T-helper 17 cell (primary cell): ENCODE measurements at places on chromosomes 1 and 21. TPM values are rescaled to one million over a fixed set of nuclear protein-coding genes. Genes with fewer than 3 reads are reported as not detected.

The TGFBR3 gene
- 27.6 TPM for total RNA-seq

The IL19 gene
- total RNA-seq, result not detected

The KCNA10 gene
- not detected for total RNA-seq

The DMRTA2 gene
- total RNA-seq, result not detected

The USP24 gene
- 82.9 TPM for total RNA-seq

The LEMD1 gene
- total RNA-seq, result not detected

The SH2D5 gene
- not detected for total RNA-seq

The IGSF9 gene
- not detected for total RNA-seq

The DCDC2B gene
- not detected for total RNA-seq

The LAPTM5 gene
- 601 TPM for total RNA-seq

The VASH2 gene
- total RNA-seq, result 0.55 TPM

The EPHX1 gene
- total RNA-seq, result 1.3 TPM

The CD1E gene
- not detected for total RNA-seq

The PCBP3 gene
- total RNA-seq, result 0.91 TPM

The YARS1 gene
- total RNA-seq, result 88.1 TPM

The HENMT1 gene
- 10.3 TPM for total RNA-seq

The CHODL gene
- not detected for total RNA-seq

The LIN28A gene
- not detected for total RNA-seq

The MX2 gene
- 86.4 TPM for total RNA-seq

The REN gene
- not detected for total RNA-seq

The TMPRSS15 gene
- total RNA-seq, result not detected

The FCRL6 gene
- 0.27 TPM for total RNA-seq

The CA6 gene
- total RNA-seq, result not detected

The RAB25 gene
- total RNA-seq, result 1.8 TPM

The OR6N1 gene
- total RNA-seq, result not detected

The LRRC71 gene
- not detected for total RNA-seq

The TLCD4 gene
- total RNA-seq, result 0.25 TPM

The RAB7B gene
- 0.18 TPM for total RNA-seq

The TBX19 gene
- 2.7 TPM for total RNA-seq

The ZMYM4 gene
- total RNA-seq, result 37.3 TPM

The MTARC1 gene
- 0.75 TPM for total RNA-seq

The SLC1A7 gene
- not detected for total RNA-seq

The PROX1 gene
- not detected for total RNA-seq

The OR14K1 gene
- not detected for total RNA-seq

The PTPRC gene
- total RNA-seq, result 697 TPM

The KCNJ15 gene
- total RNA-seq, result not detected

The OLFML3 gene
- 1.2 TPM for total RNA-seq

The FAM163A gene
- not detected for total RNA-seq

The C1QB gene
- not detected for total RNA-seq

The SPRR2A gene
- not detected for total RNA-seq

The HPCAL4 gene
- total RNA-seq, result 23.4 TPM

The KCNQ4 gene
- 0.86 TPM for total RNA-seq

The TSPAN1 gene
- not detected for total RNA-seq

The NTPCR gene
- 15.1 TPM for total RNA-seq

The SIK1 gene
- total RNA-seq, result 266 TPM
